Naive thymus-derived CD4-positive, alpha-beta T cell (primary cell): ENCODE measurements at places on chromosomes 7 and 10. TPM values are rescaled to one million over a fixed set of nuclear protein-coding genes. Genes with fewer than 3 reads are reported as not detected.

- no peak for DNase-seq
Observed at GRCh38 chr7:38671911-38672905, 41.0 kb upstream of the AMPH start.

GRCh38 chr7:112987171-112987570, 99.5 kb downstream of the GPR85 start:
- DNase-seq = no peak

Gene HOXA4
- not detected for total RNA-seq

DNA sequence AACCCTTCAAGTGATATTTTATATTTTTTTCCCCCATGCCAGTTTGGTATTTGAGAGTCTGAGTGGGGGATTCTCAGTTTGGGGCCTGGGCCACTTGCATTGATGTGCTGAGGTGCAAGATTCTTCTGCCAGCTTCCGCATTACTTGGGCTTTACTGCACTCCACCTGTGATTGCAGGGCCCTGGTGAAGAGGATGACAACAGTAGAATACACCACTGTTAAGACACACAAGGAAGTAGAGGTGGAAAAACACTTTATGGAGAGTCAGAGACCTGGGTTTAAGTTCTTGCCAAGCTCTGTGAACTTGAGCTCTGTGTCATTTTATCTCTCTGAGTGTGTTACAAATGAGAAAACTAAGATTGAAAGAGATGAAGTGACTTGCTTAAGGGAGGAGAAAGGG, 209.4 kb downstream of the LRMDA start:
- no peak for DNase-seq

DNA sequence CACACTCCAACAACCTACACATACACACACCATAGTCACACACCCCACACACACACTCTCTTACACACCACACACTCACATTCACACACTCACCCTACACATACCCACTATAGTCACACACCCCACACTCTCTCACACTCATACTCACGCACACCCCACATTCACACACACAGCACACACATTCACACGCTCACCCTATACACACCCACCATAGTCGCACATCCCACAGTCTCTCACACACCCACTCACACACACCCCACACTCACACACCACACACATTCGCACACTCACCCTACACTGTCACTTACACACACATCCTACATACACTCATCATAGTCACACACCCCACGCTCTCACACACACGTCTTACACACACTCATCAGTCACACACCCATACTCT, 85.6 kb downstream of the HECW1 start:
- DNase-seq = no peak

Gene FAM237B
- not detected for total RNA-seq
